Stimulated activated CD4-positive, alpha-beta T cell treated with anti-CD3 and anti-CD28 coated beads, Interleukin-1b, Interleukin-23, amount 100 ng/mL, for 1 hour (primary cell): ENCODE measurements at places on chromosomes 2 and 18.
A peak's percentile ranks its signal among the peaks of the same experiment; 100 is the strongest.

DNA sequence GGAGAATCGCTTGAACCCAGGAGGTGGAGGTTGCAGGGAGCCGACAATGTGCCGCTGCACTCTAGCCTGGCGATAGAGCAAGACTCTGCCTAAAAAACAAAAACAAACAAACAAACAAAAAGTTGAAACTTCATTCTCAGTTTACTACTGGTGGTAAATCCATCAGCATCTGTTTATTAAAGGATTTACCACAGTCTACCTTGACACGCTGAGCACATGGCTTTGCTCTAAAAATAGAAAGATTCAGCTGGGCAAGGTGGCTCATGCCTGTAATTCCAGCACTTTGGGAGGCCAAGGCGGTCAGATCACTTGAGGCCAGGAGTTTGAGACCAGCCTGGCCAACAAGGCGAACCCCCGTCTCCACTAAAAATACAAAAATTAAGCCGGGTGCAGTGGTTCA, 201.3 kb downstream of the TGIF1 start:
- no peak for DNase-seq

DNA sequence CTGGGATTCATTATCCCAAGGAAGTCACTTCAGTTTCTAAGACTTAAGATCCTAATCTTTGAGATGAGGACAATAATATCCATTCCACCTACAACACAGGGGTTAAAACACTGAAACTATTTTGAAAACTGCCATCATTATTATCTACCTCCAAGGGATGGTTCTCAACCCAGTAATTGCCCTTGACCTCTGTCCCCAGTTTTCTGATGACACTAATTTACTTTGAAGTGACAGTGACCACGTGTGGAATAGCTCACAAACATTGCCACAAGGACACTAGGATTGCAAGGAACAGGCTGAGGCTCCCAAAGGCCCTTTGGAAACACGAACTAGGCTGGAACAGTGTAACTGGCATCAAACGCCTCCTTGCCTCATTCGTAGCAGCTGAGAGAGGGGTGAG, 78.4 kb downstream of the UXS1 start:
- no peak for DNase-seq

DNA sequence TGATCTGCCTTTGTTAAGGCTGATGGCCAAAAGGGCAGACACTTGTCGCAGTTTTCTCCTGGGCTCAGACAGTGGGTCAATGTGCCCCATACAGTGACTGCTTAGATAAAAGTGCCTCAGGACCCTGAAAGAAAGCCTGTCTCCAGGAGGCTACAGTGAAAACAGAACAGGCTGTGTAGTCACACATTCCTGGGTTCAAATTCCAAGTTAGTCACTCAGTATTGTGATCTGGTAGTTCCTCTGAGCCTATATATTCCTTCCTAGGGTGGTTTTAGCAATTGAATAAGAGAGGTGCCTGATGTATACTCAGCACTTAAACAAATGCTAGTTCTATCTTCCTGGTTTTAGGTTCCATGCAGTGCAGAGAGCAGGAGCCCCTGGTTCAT, 54.4 kb downstream of the RPL37A start:
- no peak for DNase-seq

GRCh38 chr2:46270384-46270783, 26.8 kb upstream of the EPAS1 start:
- no peak for DNase-seq

DNA sequence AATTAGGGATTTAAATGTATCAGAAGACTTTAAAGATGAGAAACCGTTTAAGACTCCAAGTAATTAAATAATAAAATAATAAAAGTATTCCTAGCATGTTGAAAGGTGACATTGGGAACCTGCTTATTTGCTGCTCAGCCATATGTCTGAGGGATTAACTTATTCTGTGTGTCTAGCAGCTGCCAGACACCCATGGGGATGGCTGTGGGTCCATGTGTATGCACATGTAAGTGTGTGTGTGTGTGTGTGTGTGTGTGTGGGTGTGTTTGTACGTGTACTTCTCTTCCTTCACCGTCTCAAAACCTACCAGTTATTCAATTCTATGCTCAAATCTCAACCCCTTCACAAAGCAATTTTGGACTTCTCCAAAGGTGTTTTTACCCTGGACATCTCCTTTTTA, 124.5 kb downstream of the SETBP1 start:
- no peak for DNase-seq

DNA sequence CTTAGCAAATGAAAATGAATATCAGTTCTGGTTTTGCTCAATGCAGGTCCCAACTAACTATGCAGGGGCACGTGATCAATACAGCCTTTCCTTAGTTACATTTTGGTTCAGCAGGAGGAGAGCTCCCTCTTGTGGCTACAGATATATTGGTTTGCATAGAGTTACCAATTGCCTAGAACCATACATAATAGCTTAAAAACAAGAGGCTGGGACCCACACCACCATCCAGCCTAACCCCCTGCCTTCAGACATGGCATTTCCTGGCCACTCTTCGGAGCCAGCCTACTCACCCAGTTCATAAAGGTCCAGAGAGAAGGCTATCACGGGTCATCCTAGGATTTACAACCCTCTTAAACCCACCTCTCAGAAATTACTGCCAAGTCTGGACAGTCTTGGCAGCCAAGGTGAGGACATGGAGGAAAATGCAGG, 10.5 kb downstream of the CCDC93 start:
- DNase-seq: no peak

DNA sequence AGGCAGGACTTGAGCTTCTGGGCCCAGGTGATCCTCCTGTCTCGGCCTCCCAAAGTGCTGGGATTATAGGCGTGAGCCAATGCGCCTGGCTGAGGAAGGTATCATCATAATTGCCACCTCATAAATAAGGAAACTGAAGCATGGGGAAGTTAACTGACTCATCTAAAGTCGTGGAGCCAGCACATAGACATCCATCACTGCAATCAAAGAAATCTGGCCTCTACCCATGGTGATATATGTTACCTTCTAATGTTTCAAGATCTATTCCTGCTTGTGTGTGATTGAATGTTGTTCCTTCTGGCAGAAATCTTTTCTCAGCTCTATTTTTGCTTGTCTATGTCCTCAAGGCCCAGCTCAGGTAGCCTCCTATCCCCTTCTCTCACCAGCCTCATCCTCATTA, 105.1 kb upstream of the AQP4 start:
- no peak for DNase-seq

- no peak for DNase-seq
Measured at GRCh38 chr18:5520464-5520863, 23.3 kb downstream of the EPB41L3 start.

- no peak for DNase-seq
Measured at GRCh38 chr2:33765122-33765521, 166.0 kb upstream of the FAM98A start.

DNA sequence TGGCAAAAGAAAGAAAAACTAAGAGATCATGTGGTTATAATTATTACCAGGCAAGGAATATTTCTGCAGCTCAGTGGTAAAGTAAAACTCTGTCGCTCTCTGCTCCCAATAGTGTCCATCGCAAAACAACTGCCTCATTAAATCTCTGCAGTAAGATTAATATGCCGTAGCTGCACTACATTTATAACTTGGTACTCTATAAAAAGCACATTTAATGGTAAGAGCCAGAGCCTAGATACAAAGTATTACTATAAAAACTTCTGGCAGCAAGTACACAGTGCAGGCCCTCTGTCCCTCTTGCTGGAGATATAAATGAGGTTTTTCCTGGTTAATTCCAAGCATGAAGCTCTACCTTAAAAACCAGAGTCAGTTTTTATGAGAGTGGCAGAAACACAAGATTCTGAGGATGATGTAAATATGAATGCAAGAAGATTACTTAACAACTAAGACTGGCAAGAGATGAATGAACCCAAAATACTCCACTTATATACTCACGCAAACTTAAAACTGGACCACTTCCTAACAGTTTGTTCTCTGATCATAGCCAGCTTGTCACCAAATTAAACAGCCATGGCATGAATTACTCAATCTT, 25.5 kb downstream of the ZNF521 start:
- DNase-seq: no peak

- peak; percentile 6 for DNase-seq
Measured at GRCh38 chr2:176553685-176554100, 284.5 kb downstream of the MTX2 start.

- no peak for DNase-seq
Measured at GRCh38 chr2:29733213-29733612, 188.2 kb downstream of the ALK start.

- DNase-seq: no peak
Measured at GRCh38 chr2:178825183-178825582, 18.0 kb upstream of the TTN start.

DNA sequence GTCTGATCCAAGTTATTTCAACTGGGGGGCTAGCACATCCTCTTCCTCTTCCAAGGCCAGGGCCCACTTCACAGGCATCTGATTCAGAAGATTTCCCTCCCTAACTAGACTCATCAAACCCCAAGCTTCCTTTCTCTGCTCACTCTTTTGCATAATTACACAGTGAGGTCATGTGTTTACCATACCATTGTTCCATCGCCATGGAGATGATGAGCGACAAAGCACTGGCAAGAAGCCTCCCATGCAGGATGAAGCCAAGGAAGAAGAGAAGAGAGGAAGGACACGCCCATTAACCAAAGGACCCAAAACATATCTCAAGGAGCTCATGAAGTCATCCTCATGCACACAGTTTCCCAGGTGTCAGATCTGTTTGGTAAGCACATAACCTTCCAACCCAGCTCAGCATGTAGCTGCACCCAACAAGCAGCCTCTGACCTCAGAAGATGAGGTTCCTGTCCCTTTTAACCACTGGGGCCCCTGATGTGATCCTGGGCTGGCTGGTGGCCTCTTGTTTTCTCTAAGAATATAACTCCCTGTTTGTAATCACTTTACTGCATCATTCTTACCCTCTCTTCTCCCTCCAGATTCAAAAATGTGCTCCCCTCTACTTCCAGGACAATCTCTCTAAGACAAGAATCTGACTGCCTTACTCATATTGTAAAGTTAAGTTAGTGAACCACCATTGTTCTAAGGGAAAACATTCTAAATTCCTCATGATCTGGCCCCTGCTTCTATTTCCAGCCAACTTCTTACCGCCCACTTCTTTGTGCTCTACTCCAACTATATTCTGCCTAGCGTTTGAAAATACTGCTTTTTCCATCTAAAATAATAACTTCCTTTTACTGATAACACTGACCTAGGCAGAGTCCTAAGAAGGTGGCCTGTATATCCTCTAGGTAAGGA, 190.1 kb downstream of the TTC32 start:
- DNase-seq: no peak

GRCh38 chr18:47179520-47179919, 3.4 kb upstream of the IER3IP1 start:
- no peak for DNase-seq

DNA sequence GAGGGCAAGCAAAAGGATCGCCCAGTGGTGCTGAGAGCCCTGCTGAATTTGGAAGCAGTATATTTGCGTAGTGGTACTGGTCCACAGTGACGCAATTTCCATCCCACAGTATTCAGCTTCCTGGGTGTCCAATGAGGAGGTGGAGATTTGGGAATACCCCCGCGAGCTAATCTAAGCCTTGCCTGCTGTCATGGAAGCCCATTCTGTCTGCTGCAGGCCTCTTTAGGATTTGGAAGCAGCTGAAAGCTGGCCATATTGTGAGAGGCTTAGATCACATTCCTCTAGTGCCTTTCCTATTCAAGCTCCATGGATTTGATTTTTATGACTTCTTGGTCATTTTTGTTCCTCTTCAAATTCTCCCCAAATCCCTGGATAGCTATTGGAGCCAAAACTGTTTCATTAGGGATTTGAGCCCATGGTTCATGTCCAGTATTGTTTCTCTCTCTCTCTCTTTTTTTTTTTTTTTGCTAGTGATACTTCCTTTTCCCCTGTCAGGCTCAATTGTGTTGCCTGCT, 22.3 kb upstream of the DYNC2LI1 start:
- no peak for DNase-seq

GRCh38 chr18:3148930-3149535, 70.7 kb downstream of the MYOM1 start:
- DNase-seq: no peak

DNA sequence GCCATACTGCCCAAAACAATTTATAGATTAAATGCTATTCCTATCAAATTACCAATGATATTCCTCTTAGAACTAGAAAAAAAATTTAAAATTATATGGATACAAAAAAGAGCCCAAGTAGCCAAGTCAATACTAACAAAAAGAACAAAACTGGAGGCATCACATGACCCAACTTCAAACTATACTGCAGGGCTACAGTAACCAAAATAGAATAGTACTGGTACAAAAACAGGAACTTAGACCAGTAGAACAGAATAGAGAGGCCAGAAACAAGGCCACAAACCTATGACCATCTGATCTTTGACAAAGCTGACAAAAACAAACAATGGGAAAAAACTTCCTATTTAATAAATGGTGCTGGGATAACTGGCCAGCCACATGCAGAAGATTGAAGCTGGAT, 86.1 kb upstream of the KYNU start:
- no peak for DNase-seq

DNA sequence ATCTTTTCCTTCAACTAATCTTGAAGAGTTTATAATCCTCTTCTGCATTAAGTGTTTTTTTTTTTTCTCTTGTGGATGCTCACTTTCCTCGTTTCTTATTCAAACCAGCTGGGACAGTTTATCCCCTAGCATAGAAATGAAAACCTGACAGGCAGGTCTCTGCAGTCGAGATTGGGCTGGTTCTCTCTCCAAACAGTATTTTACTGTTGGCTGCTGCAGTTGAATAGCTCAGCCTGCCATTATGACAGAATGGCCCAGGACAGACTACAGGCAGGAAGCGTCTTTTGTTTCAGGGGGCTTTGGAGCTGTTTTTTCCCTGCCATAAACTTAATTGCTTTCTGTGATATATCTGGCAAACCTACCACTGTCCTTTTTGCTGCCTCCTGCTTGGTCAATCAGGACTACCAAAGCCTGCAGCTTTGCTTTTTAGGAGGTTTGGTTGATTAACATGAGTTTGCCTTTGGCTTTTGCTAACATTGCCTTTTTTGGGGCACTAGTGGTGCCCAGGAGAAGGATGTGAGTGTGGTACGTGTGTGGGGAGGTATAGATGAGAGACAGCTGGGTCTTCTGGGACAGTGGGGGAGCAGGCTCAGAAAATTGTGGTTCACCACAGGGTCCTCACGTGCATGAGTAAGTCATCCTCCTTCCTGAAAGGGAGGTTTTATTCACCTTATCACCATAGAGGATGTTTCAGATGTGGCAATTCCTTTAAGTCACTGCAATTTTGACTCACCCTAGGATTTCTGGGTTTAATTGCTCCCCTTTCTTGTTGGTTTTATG, 128.7 kb downstream of the LYPD6B start:
- no peak for DNase-seq
